ENCODE measurements at places on chromosomes 5 and 9.

- no peak for DNase-seq
Observed at GRCh38 chr5:96487859-96488258, 54.8 kb upstream of the PCSK1 start.

- no peak for DNase-seq
Observed at GRCh38 chr9:14992081-14992480, 81.9 kb upstream of the FREM1 start.

DNA sequence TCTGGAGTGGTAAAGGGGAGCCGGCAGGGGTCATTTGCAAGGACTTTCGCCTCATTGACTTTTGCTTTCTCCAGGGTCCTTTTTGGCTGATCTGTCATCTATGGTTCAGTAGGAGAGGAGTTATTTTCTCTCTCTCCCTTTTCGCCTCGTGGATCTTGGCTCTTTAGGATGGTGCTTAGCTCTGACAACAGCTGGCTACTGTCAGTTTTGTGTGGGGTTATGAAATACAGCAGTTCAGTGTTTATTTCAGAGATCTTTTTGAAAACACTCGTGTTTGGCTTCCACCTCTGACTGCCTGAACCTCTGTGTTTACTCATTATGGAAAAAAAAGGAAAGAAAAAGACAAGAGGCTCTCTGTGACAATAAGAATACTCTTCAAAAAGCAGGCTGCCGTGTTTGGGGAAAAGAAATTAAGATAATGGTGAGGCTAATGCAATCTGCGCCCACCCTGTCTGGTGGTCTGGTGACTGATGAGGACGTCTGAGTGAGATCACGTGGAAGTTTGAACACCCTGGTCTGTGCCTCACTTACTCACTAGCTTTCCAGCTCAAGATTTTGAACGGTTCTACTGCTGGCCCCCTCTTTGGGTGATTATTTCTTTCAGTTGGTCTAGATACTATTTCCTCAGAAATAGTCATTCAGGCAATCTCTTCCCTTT, 567.7 kb downstream of the CAAP1 start:
- no peak for DNase-seq

DNA sequence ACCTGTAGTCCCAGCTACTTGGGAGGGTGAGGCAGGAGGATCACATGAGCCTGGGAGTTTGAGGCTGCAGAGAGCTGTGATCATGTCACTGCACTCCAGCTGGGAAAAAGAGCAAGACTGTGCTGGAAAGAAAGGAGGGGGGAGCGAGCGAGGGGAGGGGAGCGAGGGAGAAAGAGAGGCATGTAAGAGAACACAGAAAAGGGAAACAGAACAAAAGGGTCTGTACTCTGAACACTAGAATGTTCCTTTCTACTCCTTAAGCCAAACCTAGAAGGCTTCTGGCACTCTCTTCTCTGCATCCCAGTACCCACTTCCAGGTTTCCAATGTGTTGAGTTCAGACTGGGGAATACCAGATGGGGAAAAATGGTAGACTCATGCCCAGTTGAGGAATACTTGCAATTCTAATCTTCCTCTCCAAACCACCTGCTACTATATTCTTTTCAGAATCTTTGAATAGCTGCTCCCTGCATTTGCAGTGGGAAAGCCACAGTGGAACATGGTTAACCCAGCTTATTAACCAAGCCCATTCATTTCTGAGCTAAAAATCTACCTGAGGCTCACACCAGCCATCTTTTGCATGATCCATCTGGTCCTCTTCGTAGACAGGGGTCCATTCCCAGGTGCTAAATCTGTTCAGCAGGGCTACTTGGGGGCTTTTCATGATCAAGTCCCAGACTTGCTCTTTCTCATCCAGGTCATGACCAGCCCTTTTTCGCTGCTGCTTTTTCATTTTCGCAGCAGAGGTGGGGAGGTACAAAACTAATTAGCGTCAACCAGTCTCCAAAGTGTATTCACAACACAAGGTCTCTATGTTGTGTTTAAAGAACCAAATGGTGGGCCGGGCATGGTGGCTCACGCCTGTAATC, 34.9 kb downstream of the SEMA4D start:
- DNase-seq: no peak

- no peak for DNase-seq
Observed at GRCh38 chr5:107634981-107635848, 35.5 kb downstream of the EFNA5 start.

DNA sequence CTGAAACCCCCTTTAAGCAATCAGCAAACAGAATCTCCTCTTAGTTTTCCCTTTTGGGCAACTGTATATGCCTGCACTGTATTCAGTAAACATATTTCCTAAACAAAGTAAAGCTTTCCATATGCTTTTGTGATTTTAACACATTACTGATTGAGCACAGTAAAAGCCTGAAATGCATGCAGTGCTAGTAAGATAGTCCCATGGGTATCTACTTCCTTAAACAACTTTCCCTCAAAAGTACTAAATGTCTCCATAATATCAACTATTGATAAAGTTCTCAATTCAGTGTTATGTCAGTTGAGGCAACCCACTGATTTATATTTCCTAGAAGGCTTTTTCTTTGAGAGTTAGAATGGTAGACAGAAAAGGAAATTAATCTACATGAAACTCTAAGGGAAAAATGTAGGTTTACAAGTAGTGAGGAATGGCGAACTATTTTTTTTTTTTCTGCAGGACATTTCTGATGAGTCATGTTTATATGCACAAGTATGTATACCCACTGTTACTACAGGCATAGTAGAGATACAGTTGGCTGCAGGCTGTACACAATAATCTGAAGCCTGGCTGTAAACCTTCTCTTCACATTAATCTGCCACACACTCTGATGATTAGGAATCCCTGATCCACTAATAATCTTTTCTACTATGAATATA, 31.2 kb upstream of the CEP120 start:
- no peak for DNase-seq

GRCh38 chr9:81508476-81508875, 180.9 kb downstream of the TLE1 start:
- no peak for DNase-seq

- no peak for DNase-seq
Observed at GRCh38 chr9:87528969-87529368, 31.3 kb downstream of the DAPK1 start.

DNA sequence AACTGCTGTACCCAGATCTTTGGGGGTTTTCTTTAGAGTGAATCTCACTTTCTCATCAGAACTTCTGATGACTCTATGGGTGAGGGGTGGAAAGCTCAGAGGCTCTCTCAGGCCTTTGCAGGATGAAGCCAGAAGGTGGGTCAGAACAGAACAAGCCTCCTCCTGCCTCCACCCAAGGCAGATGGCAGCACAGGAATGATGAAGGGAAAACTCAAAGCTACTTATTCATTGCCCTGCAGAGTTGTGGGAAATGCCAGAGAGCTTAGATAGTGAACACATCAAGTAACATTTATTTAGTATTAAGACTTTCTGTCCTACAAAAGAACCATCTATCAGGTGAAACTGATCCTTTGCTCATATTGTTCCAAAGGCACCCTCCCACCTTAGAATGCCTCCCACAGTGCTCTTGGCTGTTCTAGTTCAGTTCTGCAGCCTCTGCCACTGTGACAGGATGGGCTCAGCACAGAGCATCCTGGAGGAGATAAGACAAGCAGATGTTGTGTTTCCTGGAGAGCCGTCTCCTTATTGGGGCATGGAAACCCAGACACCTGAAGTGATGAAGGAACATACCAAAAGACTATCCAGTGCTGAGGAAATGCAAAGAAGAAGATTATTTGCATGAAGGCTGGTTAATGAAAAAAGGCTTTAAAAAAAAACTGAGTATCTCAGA, 146.6 kb downstream of the ADAMTS12 start:
- DNase-seq: no peak

Measured in activated CD4-positive, alpha-beta T cell treated with anti-CD3 and anti-CD28 coated beads, Interleukin-2, amount 50 U/mL, for 4 hours (primary cell).